ENCODE measurements at places on chromosomes 12 and 14.

DNA sequence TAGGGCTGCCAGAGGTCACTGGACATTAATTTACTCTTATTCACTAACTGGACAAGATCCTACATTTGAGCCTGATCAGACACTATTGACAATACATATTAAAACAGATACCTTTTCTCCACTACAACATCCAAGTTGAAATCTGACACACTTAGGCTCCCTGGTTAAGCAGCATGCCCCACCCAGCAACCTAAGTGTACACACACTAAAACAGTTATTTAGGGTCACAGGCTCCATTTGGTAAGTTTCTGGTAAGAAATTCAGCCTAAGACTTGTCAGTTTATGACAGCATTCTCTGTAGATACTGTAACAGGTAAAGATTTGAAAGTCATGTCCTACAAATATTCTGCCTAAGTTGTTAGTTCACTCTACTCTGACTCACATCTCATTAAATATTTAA, 12.3 kb upstream of the LLPH start:
- no peak for DNase-seq

DNA sequence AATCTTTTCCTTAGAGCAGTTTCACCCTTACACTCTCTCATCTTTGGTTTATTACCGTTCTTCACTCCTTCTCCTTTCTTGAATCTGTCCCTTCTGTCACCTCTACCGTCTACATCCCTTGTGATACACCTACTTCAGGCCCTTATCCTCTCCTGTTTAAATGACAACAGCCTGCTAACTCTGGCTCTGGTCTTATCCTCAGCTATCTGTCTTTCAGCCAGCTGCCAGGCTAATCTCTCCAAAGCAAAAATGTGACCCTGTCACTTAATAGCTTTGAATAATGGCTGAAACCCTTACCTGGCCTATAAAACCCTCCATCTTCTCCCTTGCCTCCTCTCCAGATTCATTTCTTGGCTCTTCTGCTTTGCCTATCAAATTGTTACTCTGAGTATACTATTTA, 32.3 kb downstream of the BEST3 start:
- DNase-seq, result no peak

- DNase-seq, result no peak
These were observed 22.1 kb upstream of the KIF26A start for GRCh38 chr14:104116288-104116755.

DNA sequence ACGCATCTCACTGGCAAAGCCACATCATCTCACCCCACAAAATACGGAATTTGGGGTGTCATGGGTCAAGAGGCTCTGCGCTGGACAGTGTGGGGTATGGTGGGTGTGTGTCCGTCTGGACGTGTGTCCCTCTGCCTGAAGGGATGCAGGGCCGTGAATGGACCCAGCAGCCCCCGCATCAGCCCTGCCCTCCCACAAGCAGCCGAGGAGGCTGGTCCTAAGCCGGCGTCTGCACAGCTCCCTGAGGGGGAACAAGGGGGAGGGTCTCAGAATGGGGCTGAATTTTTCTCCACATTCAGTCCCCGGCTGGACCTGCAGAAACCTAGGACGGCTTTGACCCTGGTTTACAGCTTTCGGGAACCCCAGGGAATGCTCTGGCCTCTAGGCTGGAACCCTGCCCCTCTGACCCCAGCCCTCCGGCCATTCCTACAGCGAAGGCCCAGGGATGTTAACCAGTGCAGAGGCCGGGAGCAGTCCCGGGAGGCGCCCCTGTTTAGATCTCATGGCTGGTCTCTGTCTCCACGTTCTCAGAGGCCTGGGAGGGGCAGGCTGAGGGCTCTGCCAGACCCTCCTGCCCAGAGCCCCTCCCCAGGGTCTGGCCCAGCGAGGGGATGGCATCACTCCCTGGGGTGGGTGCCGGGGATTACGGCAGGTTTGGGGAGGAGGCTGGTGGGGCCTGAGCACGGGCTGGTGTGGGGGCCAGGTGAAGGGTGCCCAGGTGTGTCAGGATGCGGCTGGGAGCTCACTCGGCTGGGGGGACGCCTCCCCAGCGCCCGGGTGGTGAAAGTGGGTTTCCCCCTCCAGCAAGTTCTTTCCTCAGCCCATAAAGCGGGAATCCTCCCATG, 156.5 kb upstream of the C14orf180 start:
- no peak for DNase-seq

DNA sequence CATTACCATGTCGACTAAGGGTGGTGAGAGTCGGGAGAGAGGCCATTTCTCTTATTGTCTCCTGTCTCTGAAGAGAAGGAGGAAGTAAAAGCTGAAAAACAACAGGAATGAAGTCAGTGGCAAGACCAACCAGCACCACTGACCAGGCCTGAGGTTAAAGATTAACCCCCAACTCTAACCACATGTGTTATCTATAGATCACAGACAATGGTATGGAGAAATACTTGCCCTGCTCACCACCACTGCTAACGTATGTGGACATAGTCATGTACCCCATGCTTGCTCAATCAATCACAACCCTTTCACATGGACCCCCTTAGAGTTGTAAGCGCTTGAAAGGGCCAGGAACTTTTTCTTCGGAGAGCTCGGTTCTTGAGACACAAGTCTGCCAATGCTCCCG, 690.9 kb upstream of the LMO3 start:
- DNase-seq, result no peak

GRCh38 chr12:28578361-28578760, 388.1 kb downstream of the CCDC91 start:
- DNase-seq, result no peak

DNA sequence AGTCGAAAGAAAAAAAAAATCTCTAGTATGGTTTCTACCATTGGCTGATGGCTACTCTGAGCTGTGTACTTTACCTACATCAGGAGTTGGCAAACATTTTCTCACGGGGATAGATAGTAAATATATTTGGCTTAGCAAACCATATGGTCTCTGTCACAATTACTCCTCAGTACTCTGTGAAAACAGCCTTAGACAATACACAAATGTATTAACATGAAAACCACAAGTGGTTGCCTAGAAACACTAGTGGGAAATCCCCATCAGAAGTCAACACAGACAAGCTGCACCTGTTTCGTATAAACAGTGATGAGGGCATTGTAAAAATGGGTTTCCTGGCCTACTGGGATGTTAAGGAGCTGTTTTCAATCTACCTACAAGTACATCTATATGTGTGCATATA, 84.6 kb upstream of the NAV3 start:
- DNase-seq, result peak; percentile 83

DNA sequence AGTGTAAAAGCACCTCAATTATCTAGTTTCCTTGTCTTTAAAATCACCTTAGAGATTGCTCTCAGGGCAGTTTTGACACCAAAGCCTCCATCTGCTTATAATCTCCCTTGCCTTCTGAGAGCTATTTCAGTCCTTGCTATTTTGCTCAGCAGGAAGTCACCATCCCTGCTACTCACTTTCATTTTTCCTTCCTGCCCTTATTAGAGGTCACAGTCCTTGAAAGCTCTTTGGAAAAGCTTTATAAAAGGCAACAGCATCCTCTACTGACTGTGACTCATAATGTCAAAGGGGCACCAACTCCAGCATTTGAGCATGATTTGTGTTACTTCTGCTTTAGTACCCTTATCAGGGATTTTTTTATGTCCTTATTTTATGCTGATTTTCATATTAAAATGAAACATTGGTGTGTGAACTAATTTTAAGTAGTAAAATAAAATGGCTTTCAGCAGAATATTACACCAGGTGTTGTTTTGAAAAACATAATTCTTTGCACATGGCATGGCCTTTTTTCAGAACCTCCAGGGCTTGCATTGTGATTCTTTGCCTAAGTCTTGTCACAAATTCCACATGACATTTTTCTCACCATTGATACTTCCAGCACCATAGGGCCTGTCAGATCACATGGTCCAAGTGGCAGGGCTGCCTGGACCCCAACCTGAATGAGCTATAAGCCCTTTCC, 213.0 kb downstream of the ADAMTS20 start:
- DNase-seq, result peak; percentile 11

DNA sequence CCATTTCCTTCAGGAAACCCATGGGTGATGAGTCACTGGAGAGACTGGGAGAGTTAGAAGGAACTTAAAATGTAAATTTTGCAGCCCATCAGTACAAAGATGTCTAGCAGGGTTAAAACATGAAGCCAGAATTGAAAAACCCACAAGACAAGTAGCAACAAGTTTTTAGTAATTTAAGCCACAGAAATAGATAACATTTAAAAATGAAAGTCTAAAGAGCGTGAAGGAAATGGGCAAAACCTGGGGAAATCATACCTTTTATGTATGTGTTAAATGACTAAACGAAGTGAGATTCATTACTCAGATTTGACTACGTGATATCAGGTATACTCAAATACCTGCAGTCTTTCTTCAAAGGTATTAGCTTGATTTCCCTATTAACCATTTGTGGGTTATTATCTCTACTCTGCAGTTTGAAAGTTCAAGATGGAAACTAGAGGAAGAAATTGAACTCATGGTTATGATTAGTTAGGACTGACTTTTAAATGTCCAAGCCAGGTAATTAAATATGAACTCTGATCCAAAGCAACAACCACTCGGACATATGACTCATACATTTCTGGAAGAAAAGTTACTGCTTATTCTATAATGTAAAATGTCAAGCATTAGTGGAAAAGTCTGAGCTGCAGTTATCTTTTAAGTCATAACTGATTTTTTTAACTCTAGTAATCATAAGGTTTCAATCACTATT, 84.1 kb downstream of the ITPR2 start:
- DNase-seq, result no peak

DNA sequence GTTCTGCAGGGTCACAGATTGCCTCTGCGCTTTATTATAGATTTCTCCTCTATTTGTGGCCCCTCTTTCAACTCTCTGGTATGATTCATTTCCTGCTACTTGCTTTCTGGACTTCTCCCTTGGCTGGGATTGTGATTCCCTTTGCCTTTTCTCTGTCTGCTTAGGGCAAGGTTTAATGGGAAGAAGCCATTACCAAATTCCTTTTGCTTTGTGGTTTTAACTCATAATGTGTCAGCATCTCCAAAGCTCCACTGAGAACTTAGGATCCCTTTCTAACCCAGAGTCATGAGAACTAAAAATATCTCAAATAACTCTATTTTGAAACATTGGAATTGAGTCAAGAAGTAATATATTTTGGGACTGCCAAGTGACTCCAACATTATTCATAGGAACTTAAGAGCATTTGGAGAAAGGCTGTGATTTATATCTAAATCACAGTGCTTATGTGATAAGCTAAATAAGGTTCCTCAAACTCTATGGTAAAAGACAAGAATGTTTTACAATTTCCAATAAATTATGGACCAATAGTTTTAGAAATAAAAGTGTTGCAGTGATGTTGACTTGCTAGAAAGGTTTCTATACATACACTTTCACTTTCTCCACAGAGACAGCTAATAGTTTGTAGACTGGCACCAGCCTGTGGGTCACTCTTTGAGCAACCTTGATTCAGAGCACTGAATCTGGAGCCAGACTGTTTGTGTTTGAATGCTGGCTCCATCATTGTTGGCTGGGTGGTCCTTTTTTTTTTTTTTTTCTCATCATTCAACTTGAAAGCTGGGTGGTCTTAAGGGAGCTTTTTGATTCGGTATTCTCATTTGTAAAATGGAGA, 93.9 kb downstream of the DACT1 start:
- DNase-seq, result no peak

DNA sequence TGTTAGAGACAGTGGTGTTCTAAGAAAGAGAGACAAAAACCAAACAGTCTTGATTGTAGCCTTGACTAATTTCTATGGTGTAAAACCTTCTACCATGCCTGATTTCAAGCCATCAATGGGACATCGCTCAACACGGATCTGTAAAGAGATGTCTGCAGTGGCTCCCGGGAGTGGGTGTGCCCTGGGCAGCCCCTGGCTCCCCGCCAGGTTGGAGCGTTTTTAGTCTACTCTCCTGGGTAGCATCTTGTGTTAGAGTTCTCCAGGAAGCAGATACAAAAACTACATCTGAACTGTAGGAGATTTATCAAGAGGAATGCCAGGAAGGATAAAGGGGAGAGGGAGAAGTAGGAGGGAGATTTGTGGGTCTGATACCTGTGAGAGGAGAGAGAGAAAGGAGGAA, 1212.9 kb downstream of the BCL11B start:
- no peak for DNase-seq

DNA sequence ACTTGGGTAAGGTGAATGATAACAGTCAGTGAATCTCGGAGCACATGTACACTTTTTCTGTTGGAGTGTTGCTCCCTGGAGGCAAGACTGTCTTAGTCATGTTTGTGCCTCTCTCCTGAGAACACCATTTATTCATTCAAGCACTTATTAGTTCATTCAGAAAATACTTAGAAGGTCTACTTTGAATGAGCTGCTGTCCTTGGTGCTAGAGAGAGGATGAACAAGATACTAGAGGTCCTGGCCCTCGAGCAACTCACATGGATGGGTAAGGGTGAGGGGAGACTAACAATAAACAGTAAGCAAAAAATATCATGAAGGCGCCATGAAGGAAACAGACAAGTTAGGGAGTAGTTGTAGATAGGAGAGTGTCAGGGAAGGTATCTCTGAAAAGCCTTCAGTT, 17.1 kb upstream of the SAMD4A start:
- no peak for DNase-seq

DNA sequence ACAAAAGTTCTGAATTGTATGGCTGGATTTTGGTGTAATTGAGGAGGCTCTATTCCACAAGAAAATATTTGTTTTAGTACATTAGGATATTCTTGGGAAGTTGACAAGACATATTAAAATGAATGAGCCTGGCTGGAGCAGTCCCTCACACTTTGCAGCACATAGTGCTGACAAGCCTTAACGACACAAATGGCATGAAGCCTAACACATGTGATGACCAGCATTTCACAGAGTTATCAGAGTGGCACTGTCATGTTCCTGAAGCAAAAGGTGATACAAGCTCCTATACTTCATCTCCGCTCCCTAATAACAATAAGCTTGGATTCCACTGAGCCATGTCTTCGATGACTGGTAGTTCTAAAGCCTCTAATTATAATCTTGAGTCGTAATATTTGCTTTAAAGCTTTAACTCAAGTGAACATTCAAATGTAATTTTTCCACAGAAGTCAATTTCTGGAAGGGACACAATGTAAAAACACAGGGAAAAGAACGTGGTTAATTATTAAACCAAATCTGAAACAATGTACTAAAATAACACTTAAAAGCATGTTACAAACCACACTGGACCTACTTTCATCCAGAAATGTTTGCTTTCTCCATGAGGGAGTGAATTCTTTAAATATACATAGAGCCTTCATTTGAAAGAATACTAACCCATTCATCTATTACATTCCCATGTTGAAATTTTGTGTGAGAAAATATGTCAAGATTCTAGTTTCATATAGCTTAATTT, 49.6 kb downstream of the GRIP1 start:
- DNase-seq, result no peak

DNA sequence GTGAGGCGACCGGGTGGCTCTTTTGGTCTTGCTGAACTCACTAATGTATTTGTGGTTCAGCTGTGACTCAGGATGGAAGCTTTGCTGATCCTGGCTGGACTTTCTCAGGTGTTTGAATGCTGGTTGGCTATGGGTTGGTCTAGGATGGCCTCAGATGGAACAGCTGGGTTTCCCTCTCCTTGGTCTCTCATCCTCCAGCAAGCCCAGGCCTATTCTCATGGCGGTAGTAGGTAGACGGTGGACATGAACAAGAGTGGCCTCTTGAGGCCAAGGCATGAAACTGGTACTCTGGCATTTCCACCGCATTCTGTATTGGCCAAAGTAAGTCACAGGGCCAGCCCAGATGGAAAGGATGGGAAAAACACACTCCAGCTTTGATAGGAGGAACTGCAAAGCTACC, 11.8 kb upstream of the POLR3B start:
- no peak for DNase-seq

All from NAMALWA (cell line).